Spinal cord (tissue), 10 donors: ENCODE measurements at places on chromosomes 12 and 14. TPM values are rescaled to one million over a fixed set of nuclear protein-coding genes. Genes with fewer than 3 reads are reported as not detected.

GRCh38 chr12:60529723-60530122 lies 933.9 kb downstream of the SLC16A7 start:
- no peak overlapping the region for H3K27ac ChIP-seq
- H3K36me3 ChIP-seq = no peaks in the 10 kb centered on the region
- DNase-seq = no peak
- no peaks in the 10 kb centered on the region for H3K4me1 ChIP-seq
- no peak overlapping the region for H3K4me3 ChIP-seq

GRCh38 chr12:101698800-101699347 lies 1.4 kb downstream of the CHPT1 start:
- H3K36me3 ChIP-seq = no peaks in the 10 kb centered on the region
- H3K4me3 ChIP-seq = peak overlapping the region; percentile 81
- H3K27me3 ChIP-seq = no peaks in the 10 kb centered on the region
- peak; percentile 54 for DNase-seq
- peak overlapping the region; percentile 84 for H3K27ac ChIP-seq

SIX4 gene
- total RNA-seq = 10.9 TPM

PRPH gene
- 141 TPM for total RNA-seq
